ENCODE measurements at places on chromosomes 7 and 10.
A peak's percentile ranks its signal among the peaks of the same experiment; 100 is the strongest.

- DNase-seq, result no peak
Measured at GRCh38 chr7:155778349-155778748, 33.9 kb downstream of the SHH start.

DNA sequence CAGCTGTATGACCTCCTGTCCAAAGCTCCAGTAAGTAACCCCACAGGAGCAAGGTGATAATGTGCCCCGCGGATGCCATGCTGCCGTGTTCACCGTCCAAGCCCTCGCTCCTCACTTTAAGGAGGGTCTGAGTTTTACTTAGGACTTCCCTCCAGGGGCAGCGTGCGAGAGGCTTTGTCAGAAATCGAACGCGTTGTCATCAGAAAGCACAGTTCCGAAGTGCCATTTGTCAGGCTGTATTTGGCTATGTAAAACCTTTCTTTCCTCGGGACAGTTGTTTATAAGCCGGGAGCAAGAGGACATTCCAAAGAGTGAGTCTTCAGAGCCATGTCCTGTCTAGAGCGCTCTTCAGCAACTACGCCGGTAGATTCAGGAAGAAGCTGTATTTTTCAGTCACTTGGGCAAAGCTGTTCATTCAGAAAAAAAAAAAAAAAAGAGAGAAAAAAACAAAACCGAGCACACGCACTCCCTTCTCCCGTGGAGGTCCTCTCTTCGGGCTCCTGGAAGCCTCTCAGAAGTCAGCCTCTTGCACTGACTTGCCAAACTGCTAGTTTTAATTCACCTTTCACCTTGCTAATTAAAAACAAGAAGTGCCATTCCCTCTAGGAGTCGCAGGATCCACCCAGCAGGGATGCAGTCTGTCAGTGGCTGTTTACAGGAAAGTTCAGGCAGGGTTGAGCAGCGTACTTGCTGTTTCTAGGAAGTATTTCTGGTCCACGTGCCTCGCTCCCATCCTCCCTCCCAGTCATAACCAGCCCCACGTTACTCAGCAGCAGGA lies at the start of gene SEMA3E:
Gene SEMA3E, minus strand, starts transcription at position 676 of the 778 bp plus-strand sequence.
- DNase-seq, result peak; percentile 5

GRCh38 chr10:50605269-50605950 lies 18.3 kb downstream of the SGMS1 start:
- DNase-seq, result peak; percentile 94

- DNase-seq, result no peak
Measured at GRCh38 chr7:143882020-143882603, 19.9 kb downstream of the TCAF1 start.

DNA sequence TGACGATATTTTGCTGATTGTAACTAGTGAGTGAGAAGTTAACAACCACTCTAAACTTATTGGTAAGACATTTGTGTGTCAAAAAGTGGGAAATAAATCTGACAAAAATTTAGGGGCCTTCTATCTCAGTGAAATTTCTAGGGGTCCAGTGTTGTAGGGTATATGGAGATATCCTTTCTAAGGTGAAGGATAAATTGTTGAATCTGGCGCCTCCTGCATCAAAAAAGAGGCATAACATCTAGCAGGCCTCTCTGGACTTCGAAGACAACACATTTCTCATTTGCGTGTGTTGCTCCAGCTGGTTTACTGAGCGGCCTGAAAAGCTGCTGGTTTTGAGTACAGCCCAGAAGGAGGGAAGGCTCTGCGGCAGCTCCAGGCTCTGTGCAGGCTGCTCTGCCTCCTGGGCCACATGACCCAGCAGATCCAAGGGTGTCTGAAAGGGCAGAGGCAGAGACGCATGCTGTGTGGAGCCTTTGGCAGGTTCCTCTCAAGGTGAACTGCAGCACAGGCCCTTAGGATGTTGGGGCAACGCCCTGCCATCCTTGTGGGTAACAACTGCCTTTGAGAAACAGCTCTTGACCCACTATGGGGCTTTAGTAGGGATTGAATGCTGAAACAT lies 72.4 kb downstream of the LMBR1 start:
- no peak for DNase-seq

- DNase-seq, result no peak
Measured at GRCh38 chr10:27743012-27743876, 2.4 kb downstream of the MKX start.

DNA sequence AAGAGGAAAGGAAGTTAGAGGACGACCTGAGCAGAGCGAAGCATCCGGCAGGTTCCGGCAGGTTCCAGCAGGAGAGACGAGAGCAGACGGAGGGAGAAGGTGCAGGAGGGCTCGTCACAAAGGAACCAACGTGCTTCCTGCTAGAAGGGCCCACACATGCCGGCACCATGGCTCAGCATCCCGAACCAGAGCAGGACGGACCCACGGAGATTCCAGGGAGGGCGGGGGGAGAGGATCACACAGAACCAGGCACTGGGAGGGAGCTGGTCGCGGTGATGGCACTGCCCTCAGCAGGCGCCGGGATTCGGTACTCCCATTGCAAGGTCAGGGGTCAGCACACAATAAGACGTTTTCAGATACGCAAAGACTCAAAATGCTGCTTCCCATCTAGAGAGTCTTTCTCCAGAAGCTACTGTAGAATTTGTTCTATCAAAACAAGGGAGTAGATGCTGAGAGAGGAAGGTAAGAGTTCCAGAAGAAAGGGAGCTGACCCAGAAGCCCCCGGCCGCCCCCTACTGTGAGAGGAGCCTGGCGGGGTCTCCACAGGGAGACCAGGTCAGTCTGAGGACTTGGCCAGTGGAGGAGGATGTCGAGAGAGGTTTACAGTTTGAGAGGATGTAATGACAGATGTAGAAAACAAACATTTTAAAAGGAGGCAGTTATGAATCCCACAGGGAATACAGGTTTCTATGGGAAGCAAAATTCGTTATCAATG lies 23.6 kb upstream of the PWWP2B start:
- DNase-seq, result no peak

DNA sequence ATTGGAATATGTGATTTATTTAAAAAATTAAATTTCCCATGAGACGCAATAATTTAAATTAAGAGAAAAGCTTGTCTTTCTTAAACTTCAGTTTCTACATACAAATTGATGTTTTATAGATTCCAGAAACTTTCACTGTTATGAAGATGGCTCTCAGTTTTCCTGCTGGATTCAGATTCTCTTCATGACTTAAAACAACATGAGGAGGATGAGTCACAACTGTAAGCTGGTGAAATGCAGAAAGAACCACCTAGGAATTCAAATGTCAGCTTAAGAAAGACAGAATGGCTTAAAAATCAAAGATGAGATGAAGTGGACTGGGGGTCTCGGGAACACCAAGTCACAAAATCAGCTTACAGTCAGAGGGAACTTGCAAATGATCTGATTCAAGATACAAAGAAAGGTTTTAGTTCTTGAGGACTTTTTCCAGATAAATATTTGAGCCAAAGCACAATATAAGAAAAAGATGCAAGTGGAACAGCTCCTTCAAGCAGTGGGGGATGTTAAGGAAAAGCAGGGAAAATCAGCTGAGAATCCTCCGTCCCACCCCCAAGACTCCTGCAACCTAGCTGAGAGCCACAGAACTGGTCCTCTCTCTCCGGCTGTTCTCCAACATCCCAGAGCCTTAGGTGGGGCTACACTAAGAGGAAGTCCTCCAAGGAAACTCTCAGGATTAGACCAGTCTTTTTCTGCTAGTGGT lies 279.8 kb downstream of the KCNMA1 start:
- DNase-seq, result peak; percentile 38

DNA sequence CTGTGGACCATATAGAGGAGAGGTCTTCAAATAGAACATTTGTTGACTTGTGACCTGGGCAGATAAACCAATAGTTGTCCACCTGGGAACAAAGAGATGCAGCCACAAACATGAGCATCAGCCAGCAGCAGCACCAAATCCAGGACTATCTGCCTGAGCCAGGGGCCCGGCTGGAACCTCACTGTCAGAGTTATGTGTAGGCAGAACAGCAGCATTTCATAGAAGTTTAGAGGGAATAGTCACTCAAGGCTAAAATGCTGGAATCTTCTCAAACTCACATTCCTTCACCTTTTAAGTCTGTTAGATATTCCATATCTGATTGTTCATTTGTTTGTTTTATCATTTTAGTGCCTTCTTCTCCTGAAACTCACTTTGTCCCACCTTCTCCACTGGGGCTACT lies 72.2 kb upstream of the IL6 start:
- no peak for DNase-seq

DNA sequence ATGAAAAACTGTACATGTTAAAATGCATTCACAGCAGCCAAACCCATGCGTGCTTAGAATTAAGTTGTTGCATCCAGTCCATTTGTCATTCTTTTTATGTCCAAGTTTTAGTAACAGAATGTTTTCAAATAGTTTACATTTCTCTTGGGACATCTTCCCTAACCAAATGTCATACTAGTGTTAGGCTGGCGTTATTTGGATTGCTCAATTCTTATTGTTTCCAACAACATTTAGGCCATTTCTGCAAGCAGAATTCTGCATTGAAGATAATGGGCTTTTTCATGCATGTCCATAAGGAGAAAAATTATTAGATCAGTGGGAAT lies 203.0 kb downstream of the HIBADH start:
- peak; percentile 19 for DNase-seq

DNA sequence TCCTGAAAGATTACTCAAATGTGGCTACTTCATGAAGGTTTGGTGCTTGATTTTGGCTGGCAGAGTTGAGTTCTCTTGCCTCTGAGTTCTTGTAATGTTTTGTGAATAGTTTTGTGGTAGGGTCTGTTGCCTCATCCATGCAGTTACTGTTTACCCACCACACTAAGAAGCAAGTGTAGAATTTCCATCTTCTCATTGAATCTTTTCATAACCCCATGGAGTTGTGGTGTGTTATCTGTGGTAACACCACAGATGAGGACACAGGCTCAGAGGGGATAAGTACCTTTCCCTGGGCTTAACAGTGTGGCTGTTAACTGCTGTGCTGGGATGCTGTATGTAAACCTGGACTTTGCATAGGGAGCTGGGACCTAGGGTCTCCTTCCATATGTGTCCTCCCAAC lies 186.3 kb downstream of the CAMK1D start:
- no peak for DNase-seq

- DNase-seq, result no peak
Measured at GRCh38 chr7:75995996-75996395, 1.6 kb upstream of the TMEM120A start.

DNA sequence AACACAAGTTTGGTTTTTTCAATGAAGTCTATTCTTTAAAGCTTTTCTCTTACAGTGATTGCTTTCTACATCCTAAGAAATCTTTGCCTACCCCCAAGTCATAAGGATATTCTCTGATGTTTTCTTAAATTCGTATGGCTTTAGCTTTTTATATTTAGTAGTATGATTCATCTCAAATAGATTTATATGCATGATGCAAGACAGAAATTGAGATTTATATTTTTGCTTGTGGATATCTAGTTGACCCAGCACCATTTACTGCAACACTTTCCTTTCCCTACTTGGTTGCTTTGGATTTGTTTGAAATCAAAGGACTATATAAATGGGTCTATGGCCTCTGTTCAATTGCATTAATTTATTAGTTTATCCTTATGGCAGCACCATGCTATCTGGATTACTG lies 113.9 kb downstream of the ZNF438 start:
- no peak for DNase-seq

- DNase-seq, result no peak
Measured at GRCh38 chr7:8149222-8149621, 112.7 kb downstream of the ICA1 start.

- DNase-seq, result no peak
Measured at GRCh38 chr7:18140943-18141342, 113.3 kb upstream of the PRPS1L1 start.

GRCh38 chr10:90983914-90984549 lies 63.1 kb upstream of the ANKRD1 start:
- no peak for DNase-seq

- no peak for DNase-seq
Measured at GRCh38 chr7:135950972-135951371, 26.2 kb downstream of the MTPN start.

- no peak for DNase-seq
Measured at GRCh38 chr10:32169556-32169955, 113.3 kb upstream of the KIF5B start.

DNA sequence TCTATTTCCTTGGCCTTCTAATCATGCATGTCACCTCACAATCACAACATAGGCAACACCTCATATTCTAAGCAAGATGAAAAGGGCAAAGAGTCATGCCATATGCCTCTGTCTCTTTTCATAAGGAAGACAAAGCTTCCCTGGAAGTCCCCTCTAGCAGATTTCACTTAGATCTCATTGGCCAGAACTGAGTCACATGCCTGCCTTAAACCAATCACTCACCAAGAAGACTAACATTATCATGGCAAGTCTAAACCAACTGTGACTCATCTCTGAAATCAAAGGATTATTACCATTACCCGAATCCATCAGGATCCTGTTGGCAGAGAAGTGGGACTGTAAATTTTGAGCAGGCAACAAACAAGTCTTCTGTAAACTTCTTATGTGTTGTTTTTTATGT lies 27.8 kb downstream of the CAV1 start:
- no peak for DNase-seq

DNA sequence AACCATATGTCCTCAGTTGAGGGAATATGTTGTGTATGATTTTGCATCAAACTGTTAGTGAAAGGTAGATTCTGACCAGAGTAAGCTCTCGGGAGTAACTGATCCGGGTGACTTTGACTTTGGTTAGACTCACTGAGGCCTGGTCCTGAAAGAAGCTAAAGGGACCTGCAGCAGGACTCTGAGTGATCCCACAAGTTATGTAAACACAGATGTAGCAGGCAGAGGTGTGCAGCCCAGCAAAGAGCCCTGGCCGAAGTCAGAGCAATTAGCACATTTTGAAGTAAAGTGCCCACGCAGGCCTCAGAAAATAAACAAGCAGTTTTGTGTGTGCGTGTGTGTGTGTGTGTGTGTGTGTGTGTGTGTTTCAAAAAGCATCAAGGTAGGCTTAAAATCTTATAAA lies 245.6 kb upstream of the FERD3L start:
- DNase-seq, result no peak

DNA sequence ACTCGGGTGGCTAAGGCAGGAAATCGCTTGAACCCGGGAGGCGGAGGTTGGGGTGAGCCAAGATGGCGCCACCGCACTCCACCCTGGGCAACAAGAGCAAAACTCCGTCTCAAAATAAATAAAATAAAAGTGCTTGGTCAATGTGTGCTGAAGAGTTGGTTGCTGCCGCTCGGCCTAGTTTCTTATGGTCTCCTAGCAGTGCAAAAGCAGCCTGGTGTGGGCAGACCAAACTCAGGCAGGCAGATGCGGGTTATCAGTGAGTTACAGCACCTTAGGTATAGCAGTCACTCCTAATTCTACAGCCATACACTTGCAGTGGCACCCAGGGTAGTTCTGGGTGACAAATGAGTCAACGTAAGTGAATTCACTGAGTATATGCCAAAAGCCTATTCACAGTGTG lies 22.6 kb downstream of the HSPB1 start:
- no peak for DNase-seq
